Activated T-helper 2 cell treated with anti-CD3 and anti-CD28 coated beads, Interferon-gamma antibody, Interleukin-2, Interleukin-4, amounts not matched to agents 10 μg/mL and 5 μg/mL and 100 μg/mL, durations not matched to agents 14 hours and 24 hours and 36 hours (primary cell): ENCODE measurements at places on chromosomes 1 and 21. TPM values are rescaled to one million over a fixed set of nuclear protein-coding genes. Genes with fewer than 3 reads are reported as not detected.

SLAMF7 gene
- total RNA-seq: 4.1 and 5.5 TPM in 2 replicates

RGS7 gene
- not detected in 2 replicates for total RNA-seq

RNU1-2 gene
- 2,033 and 2,369 TPM in 2 replicates for total RNA-seq

CLCA4 gene
- not detected in 2 replicates for total RNA-seq

DNA sequence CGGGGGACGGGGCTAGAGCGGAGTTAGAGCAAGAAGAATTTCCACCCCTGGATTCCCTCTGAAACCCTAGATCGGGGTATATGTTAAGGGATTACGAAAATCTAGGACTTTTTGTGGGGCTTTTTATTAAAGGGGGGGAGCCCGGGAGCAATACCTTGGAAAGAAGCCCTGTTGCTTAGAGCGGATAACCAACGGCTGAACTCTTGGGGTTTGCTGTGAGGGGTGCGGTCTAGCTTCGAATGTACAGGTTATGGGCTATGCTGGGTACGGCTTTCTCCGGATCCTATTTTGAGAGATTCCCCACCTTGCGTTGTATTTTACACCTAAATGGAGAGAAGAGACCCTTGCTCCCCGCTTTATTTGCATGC is 626 bp downstream of the DYRK3 start:
- DNase-seq: no peak

DNA sequence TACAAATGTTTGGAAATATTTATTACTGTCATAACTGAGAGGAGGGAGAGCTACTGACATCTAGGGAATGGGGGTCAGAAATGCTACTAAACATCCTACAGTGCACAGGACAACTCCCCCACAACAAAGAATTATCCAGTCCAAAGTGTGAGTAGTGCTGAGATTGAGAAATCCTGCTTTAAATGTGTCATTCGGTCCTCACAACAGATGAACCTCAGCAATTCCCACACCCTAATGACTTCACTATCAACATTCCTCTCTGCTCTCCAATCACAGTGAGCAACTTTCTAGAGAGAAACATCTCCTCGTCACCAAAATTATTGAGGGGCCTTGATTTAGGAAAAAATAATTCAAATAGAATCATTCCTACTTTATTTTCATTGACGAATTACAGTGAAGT is 18.0 kb downstream of the OMA1 start:
- DNase-seq: no peak

GRCh38 chr1:206890125-206891060 is 6.8 kb upstream of the IL24 start:
- no peak for DNase-seq

DNA sequence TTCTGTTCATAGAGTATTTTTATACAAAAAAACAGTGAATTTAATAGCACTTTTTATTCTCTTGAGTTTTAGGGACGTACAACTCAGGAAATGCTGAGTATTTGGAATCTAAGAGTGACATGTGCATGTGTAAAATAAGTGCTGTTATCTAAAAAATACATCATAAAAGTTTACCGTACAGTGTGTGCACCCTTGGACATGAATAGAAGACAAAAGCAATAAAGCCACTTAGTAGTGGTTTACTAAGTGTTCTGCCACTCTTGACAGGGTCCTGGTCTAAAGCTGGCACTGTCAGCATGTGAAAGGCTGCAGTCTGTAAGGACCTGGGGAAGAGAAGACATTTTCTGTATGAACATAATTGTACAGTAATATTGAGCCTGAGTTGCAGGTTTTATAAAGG is 51.0 kb downstream of the LAMC1 start:
- no peak for DNase-seq

- DNase-seq: no peak
These were observed 671.9 kb downstream of the ADGRL2 start for GRCh38 chr1:82472489-82473131.

GRCh38 chr1:24699628-24700027 is 45.6 kb upstream of the CLIC4 start:
- no peak for DNase-seq

GRCh38 chr1:158800526-158800925 is 19.5 kb upstream of the OR6N2 start:
- DNase-seq: no peak

DNA sequence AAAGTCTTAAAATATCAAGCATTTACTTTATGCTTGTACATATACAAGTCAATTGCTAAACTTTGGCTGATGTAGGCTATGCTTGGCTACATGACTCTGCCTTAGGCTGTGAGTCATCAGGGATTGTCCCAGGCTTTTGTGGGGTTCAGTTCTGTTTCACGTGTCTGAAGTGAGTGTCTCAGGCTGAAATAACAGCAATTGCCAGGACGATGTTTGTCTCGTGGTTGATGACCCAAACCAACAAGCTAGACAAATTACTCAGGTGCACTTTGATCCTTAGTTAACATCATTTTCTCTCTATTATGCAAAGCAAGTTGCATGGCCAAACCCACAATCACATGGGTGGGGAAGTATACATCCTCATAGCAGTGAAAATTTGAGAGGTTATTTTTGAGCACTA is 410.1 kb downstream of the BRINP3 start:
- DNase-seq: no peak

- DNase-seq: no peak
These were observed 32.9 kb downstream of the KCNN3 start for GRCh38 chr1:154837034-154837671.
